ENCODE measurements at places on chromosomes 13 and 19.

DNA sequence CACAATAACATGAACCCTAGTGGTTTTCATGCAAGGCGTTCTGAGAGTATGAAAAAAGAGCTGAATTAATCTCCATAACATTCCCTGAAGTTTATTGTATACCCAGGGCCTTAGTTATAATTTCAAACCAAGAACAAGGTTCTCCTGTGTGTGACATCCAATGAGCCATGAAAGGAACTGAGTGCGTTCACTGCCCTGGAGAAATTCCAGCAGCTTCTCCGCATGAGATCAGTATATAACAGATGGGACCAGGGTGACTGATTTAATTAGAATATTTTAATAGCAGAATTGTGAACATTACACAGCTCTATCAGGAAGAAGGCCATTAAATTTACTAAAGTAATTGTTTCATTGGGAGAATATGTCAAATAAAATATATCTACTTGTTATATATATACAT is 1190.5 kb upstream of the SLC10A2 start:
- no peak for DNase-seq

- no peak for DNase-seq
Observed at GRCh38 chr19:23795462-23795861, 36.8 kb upstream of the ZNF681 start.

DNA sequence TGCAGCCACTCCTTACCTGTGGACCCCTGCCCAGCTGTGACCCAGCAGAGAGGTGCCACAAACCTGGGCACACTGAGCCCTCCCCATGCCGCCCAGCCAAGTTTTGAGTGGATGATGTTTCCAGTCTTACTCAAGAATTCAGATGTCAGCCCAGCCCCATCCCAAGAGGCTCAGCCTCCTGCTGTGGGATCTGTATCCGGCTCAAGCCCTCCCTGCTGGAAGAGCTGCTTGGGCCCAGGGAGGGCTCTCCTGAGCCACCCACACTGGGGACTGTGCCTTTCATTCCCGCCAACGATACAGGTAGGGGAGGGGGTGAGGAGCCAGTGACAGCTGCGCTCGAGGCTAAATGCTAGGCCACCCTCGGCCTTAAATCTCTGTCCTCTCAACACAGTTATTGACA is 5.9 kb upstream of the SLC7A9 start:
- no peak for DNase-seq

DNA sequence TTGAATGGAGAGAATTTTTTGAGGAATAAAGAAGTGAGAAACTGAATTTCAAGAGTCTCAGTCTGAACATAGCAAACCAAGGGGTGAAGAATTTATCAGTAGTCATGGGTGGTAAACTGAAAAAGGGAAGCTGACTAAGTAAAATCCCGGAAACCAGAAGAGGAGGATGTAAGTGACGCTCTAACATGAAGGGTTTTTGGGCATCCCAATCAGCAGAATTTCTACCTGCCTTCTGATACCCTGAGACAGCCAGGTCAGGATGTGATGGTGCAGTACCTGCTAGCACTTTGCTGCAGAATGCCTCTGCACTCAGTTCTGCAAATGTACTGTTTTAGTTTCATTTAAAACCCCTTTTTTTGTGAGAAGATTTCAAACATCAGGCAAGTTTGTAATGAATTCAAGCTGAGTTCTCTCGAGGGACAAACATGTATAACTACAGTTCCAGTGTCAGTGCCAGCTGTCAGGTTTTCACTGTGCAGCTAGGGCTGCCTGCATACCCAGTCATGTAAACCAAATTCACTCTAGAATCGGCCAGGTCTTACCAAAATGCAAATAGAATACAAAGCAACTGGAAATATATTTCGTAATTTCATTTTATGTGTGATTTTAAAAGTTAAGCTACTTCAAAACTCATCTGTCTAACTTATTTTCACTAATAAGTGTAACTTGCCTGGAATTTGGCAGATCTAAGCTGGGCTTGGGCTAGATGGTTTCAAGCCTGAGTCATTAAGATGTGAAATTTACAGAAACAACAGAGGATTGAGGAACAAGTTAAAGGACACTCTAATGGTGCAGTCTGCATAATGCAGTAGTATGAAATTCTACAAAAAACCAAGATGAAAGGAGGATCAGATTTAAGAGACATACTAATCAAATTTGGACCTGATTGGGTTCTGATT is 13.8 kb downstream of the METTL21C start:
- no peak for DNase-seq

DNA sequence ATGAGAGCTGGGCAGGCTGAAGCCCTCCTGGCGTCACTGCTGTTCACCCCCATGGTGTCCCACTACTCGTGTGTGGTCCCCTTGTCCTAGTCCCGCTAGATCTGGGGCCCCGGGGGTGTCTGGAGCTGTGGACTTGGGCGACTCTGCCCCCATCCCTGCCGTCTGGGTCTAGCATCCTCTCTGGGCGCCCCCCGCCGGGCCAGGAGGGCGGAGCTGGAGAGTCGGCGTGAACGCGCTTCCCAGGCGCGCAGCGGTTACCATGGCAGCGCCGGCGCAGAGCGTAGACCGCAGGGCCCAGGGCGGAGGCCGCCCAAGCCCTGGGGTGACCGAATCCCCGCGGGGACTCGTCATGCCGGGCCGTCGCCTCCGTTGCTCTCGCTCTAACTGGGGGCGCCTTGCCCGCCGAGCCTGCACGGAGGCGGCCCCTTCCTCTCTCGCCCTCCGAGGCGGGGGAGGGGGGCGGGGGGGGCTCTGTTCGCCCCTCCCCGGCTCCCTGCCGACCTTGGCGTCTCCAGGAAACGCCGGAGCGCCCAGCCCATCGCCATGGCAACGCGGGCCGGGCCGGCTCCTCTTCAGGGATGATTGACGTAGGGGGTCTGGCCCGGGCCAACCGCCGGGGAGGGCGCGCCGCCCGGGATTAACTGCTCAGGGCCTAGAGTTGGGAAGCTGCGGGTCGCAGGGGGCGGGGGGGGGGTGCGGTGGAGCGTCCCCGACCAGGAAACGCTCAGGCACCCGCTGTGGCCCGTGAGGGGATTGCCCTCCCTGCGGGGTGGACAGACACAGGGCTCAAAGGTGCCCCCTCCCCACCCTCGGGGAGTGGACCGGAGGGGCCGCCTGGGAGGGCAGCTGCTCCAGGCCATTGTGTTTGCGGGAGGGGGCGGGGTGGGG is 8.9 kb downstream of the ISYNA1 start:
- peak; percentile 66 for DNase-seq

- DNase-seq = no peak
Observed at GRCh38 chr13:58953638-58954037, 1210.1 kb downstream of the DIAPH3 start.

Data from stimulated activated CD4-positive, alpha-beta T cell treated with anti-CD3 and anti-CD28 coated beads, Interleukin-12 subunit alpha, Interleukin-12 subunit beta, amount 100 ng/mL, for 4 hours (primary cell).